ENCODE measurements at places on chromosomes 2 and 18. TPM values are rescaled to one million over a fixed set of nuclear protein-coding genes. Genes with fewer than 3 reads are reported as not detected.

HAUS1 gene
- 15.0 TPM for polyA plus RNA-seq

DSC1 gene
- 8.9 TPM for polyA plus RNA-seq

MEP1B gene
- polyA plus RNA-seq = not detected

DNA sequence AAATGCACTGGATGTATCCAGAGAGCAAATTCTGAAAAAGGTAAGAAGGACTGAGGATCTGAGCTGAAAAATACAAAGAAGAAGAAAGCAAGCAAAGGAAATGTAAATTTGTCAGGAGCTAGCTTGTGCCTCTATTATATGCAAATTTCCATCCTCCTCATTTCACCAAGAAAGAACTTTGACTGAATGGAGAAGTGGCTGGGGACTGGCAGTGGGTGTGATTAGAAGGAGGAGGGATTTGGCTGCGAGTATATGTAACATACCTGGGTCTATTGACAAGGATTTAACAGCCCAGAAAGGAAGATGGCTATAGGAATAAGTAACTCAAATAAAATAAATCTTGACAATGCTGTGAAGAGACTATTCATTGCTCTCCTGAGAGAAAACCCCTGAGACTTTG, 19.4 kb upstream of the RIT2 start:
- no peak for DNase-seq

SPATA3 gene
- not detected for polyA plus RNA-seq

DNA sequence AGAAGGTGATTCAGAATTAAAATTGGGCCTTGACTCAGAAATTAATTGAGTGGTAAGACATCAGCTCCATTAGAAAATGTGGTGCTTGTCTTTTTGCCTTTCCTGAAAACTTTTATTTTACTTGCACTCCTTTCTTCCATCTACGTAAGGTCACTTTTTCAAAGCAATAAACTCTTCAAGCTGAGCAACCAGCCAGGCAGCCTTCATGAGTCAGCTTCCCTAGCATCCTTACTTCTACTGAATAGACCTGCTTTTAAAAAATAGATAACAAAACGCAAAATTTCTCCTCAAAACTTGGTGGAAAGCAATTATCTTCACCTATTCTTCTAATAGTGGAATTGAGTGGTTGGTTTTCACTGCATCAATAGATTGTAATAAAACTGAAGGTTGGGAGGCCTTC, 504.2 kb downstream of the ARHGAP15 start:
- DNase-seq = no peak

- no peak for DNase-seq
Measured at GRCh38 chr2:179817181-179817841, 44.1 kb downstream of the ZNF385B start.

GRCh38 chr2:45329045-45329677, 281.9 kb downstream of the SRBD1 start:
- no peak for DNase-seq

GRCh38 chr2:122378521-122378920, 623.1 kb downstream of the TSN start:
- no peak for DNase-seq

- peak; percentile 61 for DNase-seq
Measured at GRCh38 chr2:54430649-54431048, 25.5 kb upstream of the SPTBN1 start.

PPP1R1C gene
- polyA plus RNA-seq = 12.0 TPM

- DNase-seq = no peak
Measured at GRCh38 chr2:168626647-168627046, 170.6 kb downstream of the CERS6 start.
